ENCODE measurements at places on chromosomes 3 and 15.
A peak's percentile ranks its signal among the peaks of the same experiment; 100 is the strongest.

DNA sequence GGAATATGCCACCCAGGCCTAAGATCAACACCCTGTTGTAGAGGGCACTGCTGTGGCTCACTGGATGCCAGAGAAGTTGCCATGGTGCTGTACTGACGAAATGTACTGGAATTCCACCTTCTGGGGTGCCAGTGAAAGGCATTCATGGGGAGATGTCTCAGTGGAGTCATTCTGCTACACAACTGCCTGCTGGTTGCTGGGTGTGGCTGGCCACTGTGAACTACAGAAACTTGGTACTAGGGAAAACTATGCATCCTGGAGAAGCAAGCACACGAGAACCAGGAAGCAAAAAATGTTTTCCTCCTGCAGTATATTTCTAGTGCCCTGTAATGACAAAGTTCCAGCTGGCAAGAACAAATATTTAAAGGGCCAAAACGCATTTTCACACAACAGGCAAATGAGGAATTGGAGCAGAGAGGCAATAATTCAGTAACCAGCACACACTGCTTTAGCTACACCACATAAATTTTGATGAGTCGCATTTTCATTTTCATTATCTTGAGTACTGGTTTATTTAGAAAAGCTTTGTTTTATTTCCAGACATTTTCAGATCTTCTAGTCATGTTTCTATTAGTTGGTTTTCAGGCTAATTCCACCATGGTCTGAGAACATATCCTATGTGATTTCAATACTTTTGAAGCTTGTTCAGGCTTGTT is 18.3 kb upstream of the RFX7 start:
- DNase-seq, result no peak

- no peak for DNase-seq
Observed at GRCh38 chr3:186352369-186352768, 9.7 kb downstream of the DGKG start.

GRCh38 chr3:106728315-106729098 is 648.7 kb upstream of the CCDC54 start:
- peak; percentile 16 for DNase-seq

DNA sequence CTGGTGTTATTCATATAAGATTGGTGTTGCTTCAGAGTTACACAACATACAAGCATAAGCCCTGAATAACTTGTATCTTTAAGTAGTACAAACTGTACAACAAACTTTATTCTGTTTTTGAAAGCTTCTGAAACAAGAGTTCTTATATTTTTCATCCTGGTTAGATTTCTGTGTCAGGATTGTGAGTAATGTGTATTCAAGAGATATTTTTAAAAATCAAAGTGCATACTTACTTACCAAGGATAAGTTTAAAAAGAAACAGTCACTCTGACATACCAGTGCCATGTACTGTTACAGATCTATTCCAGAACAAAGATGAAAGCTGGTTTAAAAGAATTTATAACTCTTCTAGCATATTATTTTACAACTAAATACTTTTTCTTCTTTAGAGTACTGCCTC is 755.1 kb downstream of the ZPLD1 start:
- no peak for DNase-seq

DNA sequence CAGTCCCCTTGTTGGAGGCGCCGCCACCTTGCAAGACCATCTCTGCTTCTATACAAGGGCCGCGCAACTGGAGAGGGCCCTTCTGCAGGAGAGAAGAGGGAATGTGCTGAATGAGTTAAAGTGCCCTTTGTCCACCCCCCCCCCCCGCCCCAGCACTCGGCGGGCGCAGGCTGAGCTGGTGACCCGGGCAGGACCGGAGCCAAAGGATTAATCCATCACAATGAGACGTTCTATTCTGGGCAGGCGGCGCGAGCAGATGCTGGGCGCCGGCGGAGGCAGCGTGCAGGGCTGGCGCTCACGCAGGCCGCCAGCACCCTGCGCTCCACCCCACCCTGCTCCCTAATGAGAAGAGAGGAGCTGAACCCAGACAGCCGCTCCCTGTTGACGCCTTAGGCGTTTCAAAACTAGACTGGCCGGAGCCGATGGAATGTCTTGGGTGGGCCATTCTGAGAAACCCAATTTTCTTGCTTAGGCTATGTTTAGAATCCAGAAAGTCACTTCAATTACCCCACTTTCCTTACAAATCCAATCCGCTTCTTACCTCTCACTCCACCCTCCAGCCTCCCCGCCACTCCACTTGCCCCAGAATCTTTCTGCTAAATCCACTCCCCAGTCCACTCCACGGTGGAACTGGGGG is 32.9 kb downstream of the GJD2 start:
- no peak for DNase-seq

DNA sequence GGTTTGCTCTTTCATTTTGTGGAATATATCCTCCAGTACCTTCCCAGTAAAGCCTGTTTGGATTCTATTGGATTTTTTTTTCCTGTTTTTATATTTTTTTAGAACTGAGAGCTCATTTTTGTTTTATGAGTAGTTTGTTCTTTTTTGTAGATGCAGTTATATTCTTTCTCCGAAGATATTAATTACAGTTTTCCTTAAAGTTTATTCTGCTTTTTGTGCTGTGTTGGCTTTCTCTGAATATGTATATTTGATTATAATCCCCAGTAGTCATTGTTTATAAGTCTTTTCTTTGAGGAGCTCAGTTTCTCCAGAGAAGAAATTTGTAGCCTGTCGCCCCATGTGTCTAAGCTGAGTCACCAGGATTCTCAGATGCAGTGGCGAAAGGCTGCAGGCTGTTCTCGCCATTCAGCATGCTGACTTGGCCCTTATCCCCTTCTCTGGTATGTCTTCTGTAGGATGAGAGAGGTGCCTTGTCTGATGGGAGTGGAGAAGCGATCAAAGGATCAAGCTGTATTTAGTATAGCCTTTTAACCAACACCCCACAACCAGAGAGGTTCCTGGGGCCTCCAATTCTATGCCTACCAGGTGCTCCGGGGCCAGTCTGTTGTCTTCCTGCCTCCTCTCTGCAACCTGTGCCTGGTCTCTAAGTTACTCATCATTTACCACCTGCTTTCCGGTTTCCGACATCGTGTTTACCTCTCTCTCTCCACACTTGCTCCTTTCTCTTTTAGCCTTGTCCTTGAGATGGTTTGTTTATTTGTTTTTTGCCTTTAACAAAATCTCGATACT is 31.7 kb upstream of the MFSD1 start:
- peak; percentile 12 for DNase-seq

GRCh38 chr15:63155486-63155885 is 1.8 kb downstream of the RPS27L start:
- no peak for DNase-seq

DNA sequence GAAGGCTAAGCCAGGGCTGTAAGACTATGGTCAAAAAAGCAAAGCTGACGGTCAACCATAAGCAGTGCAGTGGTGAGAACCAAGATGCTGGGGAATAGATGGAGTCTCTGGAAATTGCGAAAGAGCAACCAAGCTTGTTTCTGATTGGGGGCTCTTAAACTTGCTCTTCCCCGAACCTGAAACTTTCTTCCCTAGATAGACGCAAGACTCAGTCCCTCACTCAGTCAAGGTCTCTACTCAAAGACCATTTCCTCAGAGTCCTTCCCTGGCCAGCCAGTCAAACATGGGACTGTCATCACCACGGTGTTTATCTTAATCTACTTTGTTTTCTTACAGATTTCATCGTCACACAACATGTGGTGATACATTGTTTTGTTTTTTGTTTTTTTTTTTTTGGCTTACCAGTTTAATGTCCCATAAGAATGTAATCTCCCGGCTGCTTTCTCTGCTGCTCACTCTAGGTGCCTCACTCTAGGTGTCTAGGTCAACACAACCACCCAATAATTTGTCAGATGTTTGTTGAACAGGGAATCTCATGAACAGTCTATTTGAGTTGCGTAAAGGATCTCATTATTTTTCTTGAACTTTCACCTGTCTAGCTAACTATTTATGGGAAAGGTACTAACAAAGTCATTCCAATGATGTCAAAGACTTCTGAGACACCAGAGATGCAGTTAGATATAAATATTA is 495.4 kb downstream of the FOXP1 start:
- peak; percentile 10 for DNase-seq

GRCh38 chr3:194218646-194219453 is 82.9 kb downstream of the HES1 start:
- no peak for DNase-seq

DNA sequence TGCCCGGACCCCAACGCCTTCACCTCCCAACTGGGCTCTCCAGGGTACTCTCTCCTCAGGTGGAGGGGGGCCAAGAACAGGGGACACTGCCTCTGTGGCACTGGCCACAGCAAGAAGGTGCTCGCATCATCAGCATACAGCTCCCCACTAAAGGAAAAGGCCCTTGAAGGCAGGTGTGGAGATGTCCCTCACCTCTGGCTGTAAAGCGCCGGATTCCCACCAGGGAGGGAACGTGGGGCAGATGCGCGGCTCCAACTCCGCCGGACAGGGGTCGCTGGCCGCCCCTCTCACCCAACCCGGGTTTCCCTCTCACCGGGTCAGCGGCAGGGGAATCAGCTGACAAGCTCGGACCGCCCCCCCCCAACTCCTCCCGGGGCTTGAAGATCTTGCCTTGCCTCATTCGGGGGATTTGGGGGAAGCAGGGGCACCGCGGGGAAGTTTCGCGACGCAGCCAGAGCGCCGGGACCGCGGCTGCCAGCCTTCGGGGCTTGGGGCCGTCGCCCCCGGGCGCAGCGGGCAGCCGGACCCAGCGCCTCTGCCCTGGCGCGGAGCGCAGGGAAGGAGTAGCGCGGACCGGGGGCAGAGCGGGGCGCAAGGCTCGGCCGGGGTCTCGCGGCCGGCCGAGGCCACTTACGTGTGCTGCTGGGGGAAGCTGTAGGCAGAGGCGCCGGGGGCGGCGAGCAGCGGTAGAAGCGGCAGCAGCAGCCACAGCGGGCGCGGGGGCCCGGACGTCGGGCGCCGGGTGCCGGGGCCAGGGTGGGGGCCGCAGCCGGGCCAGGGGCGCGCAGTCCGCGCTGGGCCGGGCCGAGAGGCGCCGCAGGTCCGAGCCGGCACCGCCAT is 630 bp downstream of the CACNA2D2 start:
- DNase-seq, result no peak

- DNase-seq, result no peak
Observed at GRCh38 chr15:84967380-84967779, 14.3 kb upstream of the PDE8A start.

DNA sequence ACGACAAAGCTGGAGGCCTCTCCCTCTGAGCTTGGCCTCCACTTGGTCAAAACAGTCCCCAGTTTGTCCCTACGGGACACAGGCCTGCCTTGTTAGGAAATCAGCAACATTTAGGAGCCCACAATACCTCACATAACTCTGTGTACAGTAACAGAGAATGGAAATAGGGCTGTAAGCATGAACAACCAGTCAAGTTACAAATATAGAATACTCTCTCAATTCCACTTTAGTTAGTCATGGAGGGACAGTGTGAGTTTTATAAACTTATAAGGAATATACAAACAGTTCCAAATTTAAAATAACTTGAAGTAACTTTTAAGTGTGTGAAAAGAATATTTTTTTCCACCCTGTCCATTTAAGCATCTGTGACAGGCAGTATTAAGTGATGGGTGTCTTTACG is 129.4 kb downstream of the PGPEP1L start:
- DNase-seq, result no peak

- no peak for DNase-seq
Observed at GRCh38 chr3:106263011-106263410, 394.2 kb upstream of the CBLB start.

DNA sequence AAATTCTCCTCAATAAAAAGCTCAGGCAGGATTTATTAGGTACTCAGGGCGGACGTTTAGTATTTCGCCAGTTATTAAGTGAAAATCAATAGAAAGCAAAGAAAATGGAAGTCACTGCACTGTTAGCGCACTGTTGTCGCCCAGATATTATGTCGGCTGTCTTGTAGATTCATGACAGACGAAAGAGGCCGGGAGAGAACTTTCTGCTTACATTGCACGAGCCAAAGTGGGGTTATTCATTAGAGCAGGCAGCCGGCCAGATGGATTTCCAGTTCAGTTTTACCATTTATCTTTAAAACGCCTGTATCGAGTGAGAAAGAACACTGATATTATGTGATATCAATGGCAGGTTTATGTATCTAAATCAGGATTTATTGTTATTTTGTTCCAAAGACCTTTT is 866.0 kb upstream of the NR2F2 start:
- DNase-seq, result no peak

GRCh38 chr15:57948351-57949289 is 116.9 kb downstream of the ALDH1A2 start:
- no peak for DNase-seq

GRCh38 chr3:14117468-14118399 is 6.9 kb downstream of the CHCHD4 start:
- no peak for DNase-seq

DNA sequence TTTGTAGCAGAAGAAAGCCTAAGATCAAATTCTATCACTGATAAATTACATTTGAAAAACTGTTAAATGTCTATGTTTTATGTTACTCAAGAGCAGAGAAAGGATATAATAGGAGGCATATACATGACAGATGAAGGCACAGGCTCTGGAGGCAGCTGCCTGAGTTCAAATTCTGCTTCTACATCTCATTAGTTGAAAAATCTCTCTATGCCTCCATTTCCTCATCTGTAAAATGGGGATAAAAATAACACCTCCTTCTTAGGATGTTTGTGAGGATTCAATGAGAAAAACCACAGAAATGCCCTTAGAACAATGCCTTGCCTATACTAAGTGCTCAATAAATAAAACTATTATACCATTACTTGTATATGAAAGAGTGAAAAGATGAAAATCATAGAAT is 21.0 kb downstream of the TP53BP1 start:
- DNase-seq, result no peak

DNA sequence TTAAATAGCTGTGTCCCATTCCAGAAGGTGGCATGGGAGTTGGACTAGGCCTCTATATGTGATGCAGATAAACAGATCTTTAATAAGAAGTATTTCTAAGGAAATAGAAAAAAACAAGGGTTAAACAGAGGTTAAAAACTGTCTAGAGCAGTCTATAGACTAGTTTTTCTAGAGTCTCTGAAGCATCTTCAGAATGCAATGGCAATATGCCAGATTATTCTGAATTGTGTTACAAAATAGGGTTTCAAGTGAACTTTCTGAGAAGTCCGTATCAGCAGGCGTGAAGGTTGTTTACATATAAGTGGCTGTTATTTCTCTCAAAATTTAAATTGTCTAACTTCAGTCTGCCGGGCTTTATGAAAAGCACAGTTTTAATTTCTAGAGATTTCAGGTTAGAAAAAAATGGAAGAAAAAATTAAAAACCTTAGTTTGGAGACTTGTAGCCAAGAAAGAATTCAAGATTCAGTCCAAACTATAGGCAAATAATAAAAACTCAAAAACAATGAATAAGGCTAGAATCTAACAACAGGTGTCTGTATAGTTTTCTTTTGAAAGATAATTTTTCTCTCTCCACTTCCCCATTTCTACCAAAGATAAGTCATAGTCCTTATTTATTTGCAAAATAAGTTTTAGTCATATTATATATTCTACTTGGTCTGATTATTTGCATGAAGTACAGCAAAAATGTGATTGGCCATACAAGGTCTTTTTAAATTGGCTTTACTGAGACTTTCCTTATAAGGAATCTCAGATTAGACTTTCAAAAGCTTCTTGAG is 55.2 kb downstream of the OSTN start:
- no peak for DNase-seq

- peak; percentile 25 for DNase-seq
Observed at GRCh38 chr3:141302364-141303141, 65.8 kb upstream of the ZBTB38 start.
